RWPE2 (cell line): ENCODE measurements at places on chromosomes 12 and 14.

- DNase-seq = no peak
These were observed 79.2 kb downstream of the LLPH start for GRCh38 chr12:66051361-66051760.

GRCh38 chr12:13062669-13063068 lies 18.5 kb downstream of the FAM234B start:
- DNase-seq = no peak

DNA sequence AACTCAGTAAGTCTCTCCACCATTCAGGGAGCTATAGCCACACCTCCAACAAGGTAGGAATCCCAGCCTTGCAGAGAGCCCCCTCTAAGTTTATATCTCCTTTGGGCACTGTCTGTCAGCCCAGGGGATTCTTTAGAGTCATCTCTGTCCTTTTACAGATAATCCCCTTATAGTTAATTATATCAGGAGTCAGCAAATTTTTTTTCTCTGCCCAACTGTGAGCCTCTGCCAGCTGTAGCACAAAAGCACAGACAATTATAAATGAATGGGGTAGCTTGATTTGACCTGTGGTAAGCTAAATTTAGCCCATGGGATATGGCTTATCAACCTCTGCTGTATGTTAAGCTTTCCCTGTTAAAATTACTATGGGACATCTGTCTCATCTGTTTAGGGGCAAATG lies 8.3 kb downstream of the CEP128 start:
- DNase-seq = no peak

- DNase-seq = no peak
These were observed 140.0 kb downstream of the MON2 start for GRCh38 chr12:62606654-62607053.

- DNase-seq = no peak
These were observed 150.7 kb upstream of the C14orf180 start for GRCh38 chr14:104428860-104429259.

GRCh38 chr12:123482876-123483275 lies 24.9 kb downstream of the SNRNP35 start:
- no peak for DNase-seq

DNA sequence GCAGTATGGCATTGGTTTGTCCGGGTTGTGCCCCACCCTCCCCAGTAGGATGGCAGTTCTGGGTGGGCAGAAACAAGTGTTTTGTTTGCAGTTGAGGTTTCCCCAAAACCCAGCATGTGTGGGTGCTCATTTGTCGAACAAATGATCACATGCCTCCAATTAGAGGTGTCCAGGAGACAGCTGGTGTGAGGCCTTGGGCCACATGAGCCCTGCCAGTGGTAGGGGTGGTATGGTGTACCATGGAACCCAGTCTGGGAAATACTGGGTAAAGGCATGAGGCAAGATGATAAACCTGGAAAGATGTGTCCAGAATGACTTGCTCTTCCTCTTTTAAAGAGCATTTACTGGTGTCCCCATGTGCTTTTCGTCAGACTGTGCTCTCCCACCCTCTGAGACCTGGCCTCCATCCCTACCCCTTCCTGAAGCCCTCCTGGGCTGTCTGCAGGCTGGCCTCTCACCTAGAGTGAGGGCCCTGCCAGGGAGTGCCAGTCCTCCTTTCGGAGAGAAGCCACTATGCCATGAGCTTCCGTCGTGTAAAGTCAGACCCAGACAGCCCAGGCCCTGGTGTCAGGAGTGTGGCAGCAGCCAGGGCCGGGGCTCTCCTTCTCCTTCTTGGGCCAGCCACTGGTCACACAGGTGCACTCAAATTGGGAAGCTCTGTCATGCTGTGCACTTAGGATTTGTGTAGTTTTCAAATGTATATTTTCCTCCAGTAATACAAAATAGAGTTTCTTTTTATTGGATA lies 17.6 kb downstream of the ANKRD9 start:
- no peak for DNase-seq

DNA sequence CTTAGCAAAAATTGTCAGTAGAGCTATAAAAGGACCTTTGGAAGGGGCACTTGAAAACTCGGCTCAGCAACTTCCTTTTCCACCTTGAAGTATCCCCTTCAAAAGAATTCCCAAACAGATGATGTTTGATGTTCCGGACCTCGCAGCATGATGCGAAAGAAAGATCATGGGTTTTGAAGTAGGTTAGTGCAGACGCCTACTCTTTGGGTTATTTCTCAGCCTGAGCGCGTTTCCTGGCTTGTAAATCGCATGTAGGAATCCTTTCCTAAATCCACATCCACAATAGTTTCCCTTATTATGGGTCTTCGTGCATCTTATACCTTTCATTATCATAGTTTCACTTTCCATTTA lies 584 bp upstream of the NEDD1 start:
- no peak for DNase-seq

- no peak for DNase-seq
These were observed 48.7 kb downstream of the MIPOL1 start for GRCh38 chr14:37246427-37246829.

DNA sequence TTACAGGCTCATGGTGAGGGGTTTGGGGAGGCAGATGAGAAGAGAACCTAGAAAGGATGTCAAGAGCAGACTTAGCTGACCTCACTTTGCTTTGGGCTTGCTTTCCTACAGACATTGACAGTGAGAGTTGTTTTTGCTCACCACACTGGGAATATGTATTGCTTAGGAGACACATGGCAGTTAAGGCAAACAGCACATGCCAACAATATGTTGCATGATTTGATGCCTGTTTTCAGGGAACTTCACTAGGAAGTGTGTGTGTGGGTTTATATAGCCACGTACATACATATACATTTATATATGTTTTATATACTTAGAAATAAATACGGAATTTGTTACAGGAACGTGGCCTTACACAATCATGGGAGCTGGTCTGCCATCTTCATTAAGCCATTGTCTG lies 346.1 kb downstream of the RGS6 start:
- no peak for DNase-seq

GRCh38 chr14:95421741-95422140 lies 94.7 kb downstream of the SYNE3 start:
- no peak for DNase-seq

GRCh38 chr12:123529686-123530085 lies 3.8 kb downstream of the RILPL1 start:
- DNase-seq = no peak

GRCh38 chr14:37889087-37889486 lies 293.7 kb downstream of the TTC6 start:
- DNase-seq = no peak

DNA sequence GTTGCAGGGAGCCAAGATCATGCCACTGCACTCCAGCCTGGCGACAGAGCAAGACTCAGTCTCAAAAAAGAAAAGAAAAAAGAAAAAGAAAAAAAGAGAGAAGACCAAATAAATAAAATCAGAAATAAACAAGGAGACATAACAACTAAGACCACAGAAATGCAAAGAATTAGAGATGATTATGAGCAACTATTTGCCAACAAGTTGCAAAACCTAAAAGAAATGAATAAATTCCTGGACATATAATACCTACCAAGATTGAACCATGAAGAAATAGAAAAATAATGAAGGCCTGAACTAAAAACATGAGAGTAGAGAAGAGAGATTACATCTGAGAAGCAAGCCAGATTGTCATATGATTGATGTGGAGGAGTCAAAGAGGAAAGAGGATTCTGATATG lies 17.6 kb upstream of the EPS8 start:
- DNase-seq = no peak

DNA sequence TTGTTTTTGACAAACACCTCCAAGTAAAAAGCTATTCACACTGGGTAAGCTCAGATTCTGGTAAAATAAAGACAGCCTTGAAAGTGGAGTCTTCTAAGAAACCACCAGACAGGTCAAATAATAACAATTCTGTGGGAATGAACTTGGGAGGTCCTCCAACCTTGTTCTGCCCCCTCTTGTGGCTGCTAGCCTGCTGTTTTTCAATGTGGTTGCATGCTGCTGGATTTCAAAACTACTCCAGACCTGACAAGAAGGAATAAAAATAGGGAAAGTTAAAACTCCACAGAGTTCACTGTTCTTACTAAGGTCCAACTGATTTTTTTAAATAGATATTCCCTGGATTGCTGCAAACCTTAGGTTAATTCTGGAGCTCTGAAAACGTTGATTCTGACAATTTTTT lies 32.2 kb upstream of the RIN3 start:
- DNase-seq = no peak

- no peak for DNase-seq
These were observed 120.4 kb upstream of the TMCC3 start for GRCh38 chr12:94770791-94771190.

DNA sequence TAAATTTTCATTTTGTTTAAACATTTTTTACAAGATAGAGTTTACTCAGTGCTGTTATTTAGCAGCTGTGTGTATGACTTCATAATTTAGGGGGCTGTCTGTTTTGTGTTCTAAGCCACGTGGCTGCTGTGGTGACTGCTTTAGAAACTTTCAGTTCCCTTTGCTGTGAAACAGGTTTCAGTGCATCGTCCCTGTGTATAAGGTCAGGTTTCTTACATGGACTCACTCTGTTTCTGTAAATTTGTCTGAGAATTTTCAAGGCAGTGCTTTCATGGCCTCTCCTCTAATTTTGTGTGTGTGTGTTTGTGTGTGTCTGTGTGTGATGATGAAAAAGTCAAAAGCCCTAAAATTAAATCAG lies 32.4 kb downstream of the BICD1 start:
- no peak for DNase-seq

DNA sequence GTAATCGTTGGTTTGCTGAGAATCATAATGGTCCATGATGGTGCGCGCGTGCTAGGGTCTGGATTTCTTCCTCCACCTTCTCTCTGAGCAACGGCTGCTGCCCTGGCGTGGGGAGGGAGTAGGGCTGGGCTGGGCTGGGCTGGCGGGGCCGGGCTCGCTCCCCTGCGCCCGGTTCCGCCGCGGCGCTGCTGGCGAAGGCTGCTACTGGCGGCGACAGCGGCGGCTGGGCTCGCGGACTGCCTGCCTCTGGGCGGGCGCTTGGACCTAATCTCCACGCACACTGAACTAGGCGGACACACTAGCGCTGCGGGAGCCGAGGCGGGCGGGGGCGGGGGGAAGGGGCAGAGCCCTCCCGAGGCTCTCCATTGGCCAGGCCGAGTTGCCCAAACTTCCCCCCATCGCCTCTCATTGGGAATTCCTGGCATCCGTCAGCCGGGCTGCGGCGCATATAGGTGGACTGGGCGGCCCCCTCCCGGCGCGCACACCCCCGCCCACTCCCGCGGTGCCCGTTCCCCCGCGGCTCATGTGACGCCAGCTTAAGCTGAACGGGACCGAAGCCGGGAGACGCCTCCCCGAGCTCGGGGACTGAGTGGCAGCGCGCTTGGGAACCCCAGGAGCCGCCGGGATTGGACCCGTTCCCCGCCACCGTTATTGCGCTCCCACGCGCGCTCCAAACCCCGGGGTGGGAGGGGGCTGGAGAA lies at the start of gene ACTN1:
ACTN1 (minus strand) TSS at position 282 of the 701 bp plus-strand sequence; CDS start at position 36, 246 bp downstream.
- peak; percentile 98 for DNase-seq

GRCh38 chr14:87179936-87180335 lies 813.0 kb downstream of the GALC start:
- no peak for DNase-seq

DNA sequence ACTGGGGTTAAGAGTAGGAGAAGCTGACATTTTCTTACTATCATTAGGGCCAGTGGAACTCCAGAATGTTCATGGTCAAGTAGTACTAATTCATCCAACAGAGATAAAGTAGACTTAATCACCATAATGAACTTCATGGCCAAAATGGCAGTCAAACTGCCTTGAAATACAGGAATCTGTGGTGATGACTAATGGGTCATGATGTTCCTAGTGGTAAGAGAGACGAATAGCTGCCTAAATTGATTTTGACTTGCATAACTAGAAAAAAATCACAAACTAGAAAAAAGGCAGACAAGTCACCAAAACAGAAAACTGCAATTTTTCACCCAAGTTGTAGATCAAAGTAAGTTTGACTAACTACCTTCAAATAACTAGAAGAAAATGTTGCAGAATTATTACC lies 138.5 kb downstream of the MGAT4C start:
- DNase-seq = no peak

DNA sequence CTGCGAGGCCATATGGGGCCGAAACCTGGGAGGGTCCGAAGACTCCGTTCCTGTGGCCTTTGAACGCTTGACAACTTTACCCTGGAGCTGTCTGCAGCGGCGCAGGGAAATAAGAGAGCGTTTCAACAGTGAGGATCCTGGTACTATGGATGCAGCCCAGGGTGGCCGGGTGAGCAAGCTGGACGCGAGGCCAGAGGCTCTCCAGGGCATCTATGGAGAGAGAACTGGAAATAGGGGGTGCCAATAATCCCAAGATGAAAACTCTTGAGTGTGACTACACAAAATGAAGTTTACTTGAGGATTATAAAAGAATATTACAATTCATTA lies 1.1 kb upstream of the ABCC9 start:
- no peak for DNase-seq

- peak; percentile 90 for DNase-seq
These were observed 38.8 kb downstream of the MAP3K9 start for GRCh38 chr14:70770490-70770889.

DNA sequence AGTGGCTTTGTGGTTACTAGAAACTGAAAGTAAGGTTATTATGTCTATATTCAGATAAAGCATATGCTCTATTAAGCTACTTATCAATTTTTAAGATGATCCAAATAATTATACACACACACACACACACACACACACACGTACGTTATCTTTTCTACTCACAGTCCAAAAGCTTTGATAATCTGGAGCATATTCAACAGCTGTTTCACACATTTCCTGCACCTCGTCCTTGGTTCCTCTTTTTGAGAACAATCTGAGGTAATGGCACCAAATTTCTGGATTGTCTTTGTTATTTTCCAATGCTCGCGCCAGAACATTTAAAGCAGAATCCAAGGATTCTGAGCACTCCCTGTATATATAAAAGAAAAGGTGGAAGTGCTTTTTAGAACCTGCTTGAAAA lies 37.5 kb downstream of the ZFC3H1 start:
- no peak for DNase-seq

- no peak for DNase-seq
These were observed 238.2 kb downstream of the NELL2 start for GRCh38 chr12:44637875-44638274.

GRCh38 chr14:105517096-105517495 lies 9.3 kb upstream of the TMEM121 start:
- DNase-seq = peak; percentile 17

DNA sequence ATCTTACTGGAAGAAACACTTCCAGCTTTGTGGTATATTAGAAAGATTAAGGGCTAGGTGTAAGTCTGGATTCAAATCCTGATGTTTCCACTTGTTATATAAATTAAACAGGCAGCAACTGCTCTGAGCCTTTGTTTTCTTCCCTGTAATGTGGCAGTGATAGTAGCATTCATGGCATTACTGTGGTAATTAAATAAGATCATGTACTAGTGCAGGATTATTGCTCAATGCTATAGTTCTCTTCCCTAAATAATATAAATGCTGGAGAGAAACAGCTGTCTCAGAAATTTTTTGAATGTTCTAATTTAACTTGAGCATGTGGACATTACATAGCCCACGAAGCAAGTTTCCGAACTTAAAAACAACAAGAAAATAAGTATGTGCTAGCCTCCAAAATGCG lies 5.4 kb downstream of the TMEM117 start:
- no peak for DNase-seq

- DNase-seq = no peak
These were observed 228.2 kb upstream of the PPFIA2 start for GRCh38 chr12:81987371-81987770.

- DNase-seq = no peak
These were observed 172.7 kb upstream of the OR4E1 start for GRCh38 chr14:21846227-21846885.
